ENCODE measurements at places on chromosomes 5 and 9. TPM values are rescaled to one million over a fixed set of nuclear protein-coding genes. Genes with fewer than 3 reads are reported as not detected.

- H3K27me3 ChIP-seq, result peaks cover 33% of the 10 kb centered on the region
- H3K27ac ChIP-seq, result no peak overlapping the region
- H3K36me3 ChIP-seq, result peaks cover 3% of the 10 kb centered on the region
- H3K4me1 ChIP-seq, result peaks cover 15% of the 10 kb centered on the region
- no peak overlapping the region for H3K4me3 ChIP-seq
Observed at GRCh38 chr9:97501972-97502221, 431 bp downstream of the TMOD1 start.

The NR2F1 gene
- total RNA-seq, result 19.7 TPM

The CDX1 gene
- 0.68 TPM for total RNA-seq

The FBP2 gene
- not detected for total RNA-seq
